ENCODE measurements at places on chromosomes 5 and 9.

- DNase-seq = no peak
Observed at GRCh38 chr5:101995585-101995984, 300.5 kb downstream of the SLCO4C1 start.

GRCh38 chr9:72315089-72315509, 49.9 kb downstream of the ZFAND5 start:
- peak; percentile 82 for DNase-seq

GRCh38 chr5:163439092-163439425, 1.7 kb downstream of the CCNG1 start:
- DNase-seq = peak; percentile 46

- peak; percentile 16 for DNase-seq
Observed at GRCh38 chr5:43608406-43608805, 5.4 kb downstream of the NNT start.

All from fibroblast of the aortic adventitia (primary cell).